Activated naive CD8-positive, alpha-beta T cell treated with anti-CD3 and anti-CD28 coated beads, Interleukin-2, amount 10 ng/mL, durations not matched to agents 7 days and 5 days (primary cell): ENCODE measurements at places on chromosomes 2 and 18.

- DNase-seq, result no peak
These were observed 11.1 kb downstream of the FASTKD1 start for GRCh38 chr2:169562519-169562918.

- no peak for DNase-seq
These were observed 32.4 kb downstream of the TMEM87B start for GRCh38 chr2:112087346-112088020.

DNA sequence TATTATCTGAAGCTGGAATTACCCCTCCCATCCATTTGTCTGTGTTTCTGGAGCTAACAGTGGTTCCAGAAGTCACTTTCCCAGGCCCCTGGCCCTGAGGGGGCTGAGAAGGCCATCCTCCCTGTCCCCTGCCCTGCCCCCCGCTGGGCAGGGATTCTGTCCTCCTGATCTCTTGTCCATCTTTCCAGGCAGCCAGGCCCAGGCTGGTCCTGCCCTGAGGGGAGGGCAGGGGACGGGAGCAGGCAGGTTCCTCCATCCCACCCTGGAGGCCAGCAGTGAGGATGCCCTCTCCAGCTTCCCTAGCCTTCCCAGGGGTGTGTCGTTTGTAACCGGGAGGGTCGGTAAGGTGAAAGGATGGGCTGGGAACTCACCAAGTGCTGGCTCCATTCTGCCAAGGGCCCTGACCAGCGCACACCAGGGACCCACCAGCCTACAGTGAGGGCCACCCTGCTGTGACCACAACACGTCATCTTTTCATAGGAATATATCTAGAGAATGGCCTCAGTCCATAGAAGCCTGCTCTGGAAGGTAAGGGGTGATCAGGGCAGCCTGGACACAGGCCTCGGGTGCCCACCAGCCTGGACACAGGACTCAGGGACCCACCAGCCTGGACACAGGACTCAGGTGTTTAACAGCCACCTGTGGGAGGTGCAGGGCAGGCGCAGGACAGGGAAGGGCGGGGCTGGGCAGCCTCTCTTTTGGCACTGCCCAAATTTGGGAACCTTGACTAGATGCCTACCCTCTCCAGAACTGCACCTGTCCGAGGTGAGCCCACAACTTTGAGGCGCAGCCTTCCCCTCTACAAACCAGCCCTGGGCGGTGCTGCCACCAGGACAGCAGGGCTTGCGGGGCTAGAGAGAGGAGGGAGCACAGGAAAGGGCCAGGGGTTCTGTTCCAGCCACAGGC, 35.8 kb upstream of the GPC1 start:
- DNase-seq, result no peak

DNA sequence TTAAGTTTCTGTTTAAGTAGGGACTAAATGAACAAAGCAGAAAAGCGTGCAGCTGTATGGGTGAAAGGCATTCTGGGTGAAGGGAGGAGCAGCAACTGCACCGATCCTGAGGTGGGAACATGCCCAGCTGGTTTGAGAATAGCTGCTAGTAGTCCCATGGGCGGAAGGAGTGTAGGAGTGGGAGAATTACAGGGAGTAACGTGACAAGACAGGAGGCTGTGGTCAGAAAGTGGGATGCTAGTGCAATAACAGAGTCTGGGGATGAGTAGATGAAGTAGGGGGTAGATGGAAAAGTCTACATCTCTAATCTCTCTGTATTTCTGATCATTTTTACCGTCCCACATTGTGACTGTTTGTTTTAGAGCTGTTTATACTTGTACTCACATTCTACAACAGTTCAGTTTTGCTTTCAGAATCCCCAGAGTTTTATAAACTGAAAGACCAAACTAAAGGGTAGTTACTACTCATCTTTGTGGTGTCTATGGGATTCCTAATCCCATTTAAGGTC, 118.9 kb downstream of the LCLAT1 start:
- no peak for DNase-seq

- DNase-seq, result no peak
These were observed at the start of gene DOK6 for GRCh38 chr18:69400253-69400975. Gene DOK6 (plus strand): TSS chr18:69400888.
